ENCODE measurements at places on chromosomes 6 and 20.

GRCh38 chr20:41335591-41335990, 5.0 kb upstream of the LPIN3 start:
- H3K4me3 ChIP-seq, result no peak overlapping the region
- H3K36me3 ChIP-seq, result peaks cover 5% of the 10 kb centered on the region
- H3K4me1 ChIP-seq, result peaks cover 11% of the 10 kb centered on the region
- H3K27ac ChIP-seq, result no peak overlapping the region

- no peak for DNase-seq
- no peak overlapping the region for H3K27ac ChIP-seq
- H3K4me1 ChIP-seq, result peaks cover 7% of the 10 kb centered on the region
- peaks cover 6% of the 10 kb centered on the region for H3K36me3 ChIP-seq
- H3K27me3 ChIP-seq, result no peaks in the 10 kb centered on the region
These were observed 110.6 kb downstream of the CDKAL1 start for GRCh38 chr6:20644667-20645370.

DNA sequence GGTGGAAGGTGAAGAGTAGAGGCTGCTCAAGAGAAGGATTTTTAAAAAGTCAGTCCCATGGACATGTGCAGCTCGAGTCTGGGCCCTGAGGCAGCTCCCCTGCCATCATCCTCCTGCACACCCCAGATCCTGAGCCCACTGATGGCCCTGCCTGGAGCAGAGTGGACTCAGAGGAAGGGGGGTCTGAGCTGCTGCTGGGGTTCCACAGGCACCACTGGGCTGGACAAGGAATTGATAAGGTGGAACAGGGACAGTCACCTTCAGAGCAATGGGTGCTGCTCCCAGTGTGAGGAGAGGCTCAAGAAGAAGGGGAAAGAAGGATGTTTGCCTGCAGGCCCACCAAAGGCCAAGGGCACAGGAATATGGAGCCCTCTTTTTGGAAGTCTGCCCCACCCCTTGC, 6.2 kb downstream of the ULBP2 start:
- no peak for DNase-seq
- peaks cover 42% of the 10 kb centered on the region for H3K27me3 ChIP-seq
- no peak overlapping the region for H3K27ac ChIP-seq
- no peak overlapping the region for H3K4me3 ChIP-seq
- peaks cover 4% of the 10 kb centered on the region for H3K36me3 ChIP-seq
- peaks cover 2% of the 10 kb centered on the region for H3K4me1 ChIP-seq

GRCh38 chr6:12866422-12867029, 150.0 kb downstream of the PHACTR1 start:
- no peak overlapping the region for H3K4me3 ChIP-seq
- H3K27ac ChIP-seq, result no peak overlapping the region
- H3K36me3 ChIP-seq, result no peaks in the 10 kb centered on the region
- H3K27me3 ChIP-seq, result peaks cover 25% of the 10 kb centered on the region

DNA sequence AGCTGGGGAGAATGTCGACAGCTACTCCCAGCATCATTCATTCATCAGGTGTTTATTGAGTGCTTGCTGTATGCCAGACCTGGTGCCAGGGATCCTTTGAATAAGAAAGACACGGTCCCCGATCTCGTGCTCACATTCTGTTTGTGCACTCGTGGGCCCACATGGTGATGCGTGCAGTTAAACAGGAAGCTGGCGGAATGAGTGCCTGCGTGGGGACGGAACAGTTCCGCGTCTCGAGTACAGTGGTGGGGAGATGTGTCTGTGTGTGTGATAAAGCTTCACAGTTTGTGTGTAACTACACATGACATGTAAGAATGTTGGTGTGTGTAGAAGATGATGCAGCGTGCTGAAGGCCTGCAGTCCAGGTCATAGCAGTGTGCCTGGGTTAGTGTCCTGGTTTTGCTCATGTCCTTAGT, 6.5 kb downstream of the RBM38 start:
- peak; percentile 67 for DNase-seq
- no peaks in the 10 kb centered on the region for H3K27me3 ChIP-seq
- H3K36me3 ChIP-seq, result peaks cover 100% of the 10 kb centered on the region
- H3K4me3 ChIP-seq, result peak overlapping the region; percentile 78
- H3K27ac ChIP-seq, result peak overlapping the region; percentile 95

GRCh38 chr20:48090784-48091183, 305.5 kb upstream of the SULF2 start:
- H3K27ac ChIP-seq, result no peak overlapping the region
- no peaks in the 10 kb centered on the region for H3K4me1 ChIP-seq
- H3K36me3 ChIP-seq, result no peaks in the 10 kb centered on the region
- H3K27me3 ChIP-seq, result peaks cover 51% of the 10 kb centered on the region
- H3K4me3 ChIP-seq, result no peak overlapping the region

DNA sequence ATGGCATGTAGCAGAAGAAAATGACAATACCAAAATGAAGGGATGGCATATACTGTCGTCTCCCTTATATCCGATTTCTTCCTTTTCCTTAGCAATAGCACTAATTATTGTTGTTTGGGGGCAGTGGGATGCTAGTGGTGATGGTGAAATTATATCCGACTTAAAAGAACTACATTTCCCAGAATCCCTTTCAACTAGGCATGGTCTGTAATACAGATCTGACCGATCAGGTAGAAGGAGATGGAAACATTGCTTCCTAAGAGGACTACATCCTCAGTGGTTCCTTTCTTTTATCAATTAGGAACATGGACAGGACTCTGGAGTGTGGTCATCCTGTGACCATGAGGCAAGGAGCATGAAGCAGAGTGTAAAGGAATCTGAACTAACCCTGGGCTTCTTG, 532.6 kb downstream of the CBLN4 start:
- no peak for DNase-seq
- H3K27ac ChIP-seq, result no peak overlapping the region
- H3K4me1 ChIP-seq, result no peaks in the 10 kb centered on the region
- H3K36me3 ChIP-seq, result no peaks in the 10 kb centered on the region

DNA sequence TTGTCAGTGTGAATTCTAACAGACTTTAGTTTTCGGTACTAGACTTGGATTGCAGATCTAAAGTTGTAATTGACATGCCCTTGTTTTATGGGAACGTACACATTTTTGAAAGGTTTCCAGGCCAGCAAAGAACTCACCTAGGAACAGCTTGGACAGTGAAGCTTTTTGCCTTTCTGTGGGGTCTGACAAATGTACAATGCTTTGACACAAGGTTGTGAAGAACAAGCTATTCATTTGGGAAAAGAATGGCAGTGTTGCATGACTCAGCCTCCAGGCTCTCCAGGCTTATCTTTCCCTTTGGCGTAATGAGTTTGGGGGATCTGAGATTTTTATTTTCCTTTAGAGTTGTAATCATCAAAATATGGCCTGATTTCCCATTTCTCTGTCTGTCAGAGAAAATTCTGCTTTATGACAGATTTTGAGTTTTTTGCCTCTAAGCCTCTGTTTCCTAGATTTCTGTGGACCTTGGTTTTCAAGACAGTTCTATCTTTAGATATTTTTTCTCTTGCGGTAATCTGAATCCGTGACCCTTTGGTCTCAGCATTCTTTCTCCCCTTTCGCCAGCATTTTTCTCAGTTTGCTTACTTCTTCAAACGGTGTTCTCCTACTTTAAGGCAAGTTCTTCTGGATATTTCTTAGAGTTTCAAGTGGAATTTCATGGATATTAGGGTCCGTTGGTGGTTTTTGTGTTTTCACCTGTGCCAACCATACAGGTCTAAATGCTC, 221.0 kb downstream of the ADGB start:
- no peaks in the 10 kb centered on the region for H3K4me1 ChIP-seq
- no peak overlapping the region for H3K4me3 ChIP-seq
- no peak for DNase-seq
- no peak overlapping the region for H3K27ac ChIP-seq
- peaks cover 11% of the 10 kb centered on the region for H3K27me3 ChIP-seq
- H3K36me3 ChIP-seq, result no peaks in the 10 kb centered on the region

DNA sequence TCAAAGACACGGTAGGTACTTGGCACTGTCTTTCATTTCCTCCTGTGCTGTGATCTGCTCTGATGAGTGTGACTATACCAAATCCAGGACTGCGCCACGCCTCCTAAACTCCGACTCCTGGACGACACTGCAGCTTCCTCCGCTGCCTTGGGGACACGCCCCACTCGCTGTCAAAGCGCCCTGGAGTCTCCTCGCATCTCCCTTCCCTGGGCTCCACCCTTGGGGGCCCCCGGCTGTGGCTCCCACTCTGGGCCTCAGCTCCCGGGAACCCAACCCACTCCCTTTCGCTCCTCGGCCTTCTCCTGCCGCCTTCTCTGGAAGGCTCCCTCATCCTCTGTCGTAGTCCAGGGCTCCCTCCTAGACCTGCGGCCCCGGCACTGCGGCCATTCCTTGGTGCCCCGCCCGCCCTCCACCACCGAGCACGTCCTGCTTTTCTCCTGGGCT, 61.2 kb downstream of the RSPH3 start:
- no peaks in the 10 kb centered on the region for H3K36me3 ChIP-seq
- H3K27ac ChIP-seq, result no peak overlapping the region
- peaks cover 5% of the 10 kb centered on the region for H3K27me3 ChIP-seq

DNA sequence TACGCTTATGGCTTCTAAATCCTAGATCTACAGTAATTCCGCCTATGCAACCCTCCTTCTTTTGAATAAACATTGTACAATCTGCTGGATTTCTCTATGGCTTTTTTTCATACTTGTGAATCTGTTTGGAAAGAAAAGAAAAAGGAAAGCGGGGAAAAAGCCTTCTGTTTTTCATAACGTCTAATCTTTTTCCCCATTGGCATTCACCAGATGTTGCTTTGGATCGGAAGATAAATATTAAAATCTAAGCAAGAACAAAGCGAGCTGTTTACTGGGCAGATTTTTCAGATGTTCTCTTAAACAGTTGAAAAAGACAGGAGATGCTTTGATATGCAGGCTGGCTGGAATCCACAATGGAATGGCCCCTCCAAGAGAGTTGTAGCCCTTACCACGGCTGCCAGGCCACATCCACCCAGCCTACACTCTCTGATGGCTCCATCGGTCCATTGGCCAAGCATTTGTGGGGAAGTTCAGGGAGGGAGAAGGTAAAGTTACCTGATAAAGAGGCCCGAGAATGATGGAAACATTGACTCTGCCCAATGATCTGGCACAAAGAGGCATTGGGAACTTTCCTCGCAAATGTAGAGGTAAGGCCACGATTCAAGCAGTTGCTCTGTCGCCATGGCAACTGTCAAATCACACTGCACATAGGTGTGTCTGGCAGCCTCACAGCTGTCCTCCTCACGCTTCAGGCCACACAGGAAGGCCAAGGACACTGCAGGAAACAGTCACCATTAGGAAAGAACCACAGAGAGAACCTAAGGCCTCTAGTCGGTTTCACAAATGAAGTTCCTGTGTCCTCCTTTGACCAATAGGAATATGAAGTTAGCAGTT, 70.3 kb downstream of the PKHD1 start:
- H3K4me1 ChIP-seq, result no peaks in the 10 kb centered on the region
- H3K36me3 ChIP-seq, result no peaks in the 10 kb centered on the region
- peaks cover 29% of the 10 kb centered on the region for H3K27me3 ChIP-seq
- DNase-seq, result no peak

DNA sequence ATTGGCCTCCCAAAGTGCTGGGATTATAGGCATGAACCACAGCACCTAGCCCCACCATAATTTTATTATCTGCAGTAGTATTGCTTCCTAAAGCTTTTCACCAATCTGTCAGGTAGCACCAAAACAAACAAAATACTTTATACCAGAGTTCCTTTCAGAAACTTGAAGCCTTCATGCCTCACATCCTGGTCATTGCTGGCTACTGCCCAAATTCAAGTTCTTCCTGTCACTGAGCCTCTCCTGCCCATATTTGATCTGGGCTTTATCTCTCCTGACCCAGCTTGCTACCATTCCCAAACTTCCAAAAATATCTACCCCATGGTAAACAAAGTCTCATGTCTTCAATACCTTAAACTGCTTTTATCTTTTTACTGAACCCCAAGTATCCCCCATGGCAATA, 34.9 kb upstream of the DST start:
- no peak for DNase-seq
- no peaks in the 10 kb centered on the region for H3K36me3 ChIP-seq
- H3K27ac ChIP-seq, result no peak overlapping the region

- no peak for DNase-seq
- no peaks in the 10 kb centered on the region for H3K4me1 ChIP-seq
- H3K4me3 ChIP-seq, result no peak overlapping the region
- H3K36me3 ChIP-seq, result peaks cover 2% of the 10 kb centered on the region
- H3K27me3 ChIP-seq, result peaks cover 11% of the 10 kb centered on the region
- no peak overlapping the region for H3K27ac ChIP-seq
These were observed 9.3 kb upstream of the C2 start for GRCh38 chr6:31918069-31918720.

- H3K36me3 ChIP-seq, result no peaks in the 10 kb centered on the region
- H3K27ac ChIP-seq, result no peak overlapping the region
- no peaks in the 10 kb centered on the region for H3K4me1 ChIP-seq
- DNase-seq, result no peak
- no peak overlapping the region for H3K4me3 ChIP-seq
These were observed 91.0 kb downstream of the BCKDHB start for GRCh38 chr6:80197474-80197873.

DNA sequence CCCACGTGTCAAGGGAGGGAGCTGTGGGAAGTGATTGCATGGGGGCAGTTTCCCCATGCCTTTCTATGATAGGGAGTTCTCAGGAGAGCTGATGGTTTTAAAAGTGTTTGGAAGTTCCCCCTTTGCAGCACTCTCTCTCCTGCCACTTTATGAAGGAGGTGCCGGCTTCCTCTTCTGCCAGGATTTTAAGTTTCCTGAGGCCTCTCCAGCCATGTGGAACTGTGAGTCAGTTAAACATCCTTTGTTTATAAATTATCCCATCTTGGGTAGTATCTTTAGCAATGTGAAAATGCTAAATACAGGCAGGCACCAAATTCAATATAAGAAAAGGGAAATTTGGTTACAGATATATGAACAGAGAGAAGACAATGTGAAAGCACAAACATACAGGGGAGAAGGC, 96.4 kb upstream of the EPHA7 start:
- no peak overlapping the region for H3K4me3 ChIP-seq
- no peak for DNase-seq
- no peaks in the 10 kb centered on the region for H3K36me3 ChIP-seq
- no peak overlapping the region for H3K27ac ChIP-seq

DNA sequence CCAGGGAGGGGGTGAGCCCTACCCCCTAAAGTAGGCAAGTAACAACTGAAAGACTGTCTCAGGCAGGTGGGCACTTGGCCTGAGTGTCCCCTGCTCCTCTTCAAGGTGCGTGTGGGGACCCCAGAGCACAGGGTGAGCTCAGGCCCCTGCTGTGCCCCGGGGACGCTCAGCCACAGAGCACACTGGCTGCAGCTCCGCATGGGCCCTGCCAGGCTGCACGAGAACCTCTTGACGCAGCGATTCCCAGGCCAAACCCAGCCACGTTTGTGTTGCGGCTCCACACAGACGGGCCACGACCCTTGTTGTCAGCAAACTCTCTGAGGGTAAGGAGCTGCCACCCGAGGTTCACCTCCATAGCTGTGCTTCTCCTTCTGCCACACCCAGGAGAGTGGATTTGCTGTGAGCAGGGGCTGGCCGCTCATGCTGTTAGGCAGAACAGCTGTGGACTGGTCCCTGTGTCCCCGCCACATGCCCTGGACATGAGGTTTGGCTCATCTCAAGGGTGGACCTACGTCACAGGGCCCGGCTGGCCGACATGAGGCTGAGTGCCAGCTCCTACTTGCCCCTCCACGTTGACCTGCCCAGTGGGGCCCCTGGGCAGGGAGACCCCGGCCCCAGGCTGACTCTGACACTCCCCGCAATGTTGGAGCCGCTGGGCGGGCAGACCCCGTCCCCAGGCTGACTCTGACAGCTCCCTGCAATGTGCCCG, 29.7 kb upstream of the GATA5 start:
- no peaks in the 10 kb centered on the region for H3K27me3 ChIP-seq
- no peak overlapping the region for H3K27ac ChIP-seq
- peaks cover 3% of the 10 kb centered on the region for H3K4me1 ChIP-seq
- H3K36me3 ChIP-seq, result no peaks in the 10 kb centered on the region
- H3K4me3 ChIP-seq, result no peak overlapping the region
- DNase-seq, result no peak

- H3K4me3 ChIP-seq, result no peak overlapping the region
- peaks cover 2% of the 10 kb centered on the region for H3K4me1 ChIP-seq
- H3K36me3 ChIP-seq, result no peaks in the 10 kb centered on the region
- peaks cover 24% of the 10 kb centered on the region for H3K27me3 ChIP-seq
These were observed 27.7 kb upstream of the EDN1 start for GRCh38 chr6:12262236-12263061.
